ENCODE measurements at places on chromosomes 1 and 21. TPM values are rescaled to one million over a fixed set of nuclear protein-coding genes. Genes with fewer than 3 reads are reported as not detected.

Gene LCE2B
- total RNA-seq, result not detected

Gene MTARC1
- 9.7 TPM for total RNA-seq

Gene TMEM269
- 1.0 TPM for total RNA-seq

Gene SPRR3
- total RNA-seq, result not detected

Gene RAB7B
- 0.10 TPM for total RNA-seq

Gene EXO1
- total RNA-seq, result 0.94 TPM

Gene FH
- total RNA-seq, result 21.9 TPM

Gene AZIN2
- total RNA-seq, result 1.6 TPM

Gene TRIM17
- 0.42 TPM for total RNA-seq

Gene LY9
- 93.1 TPM for total RNA-seq

Gene NME7
- 4.0 TPM for total RNA-seq

Gene OVAAL
- total RNA-seq, result not detected

Gene TSPAN1
- not detected for total RNA-seq

Data from mononuclear cell (primary cell).